Inflammatory macrophage treated with lipopolysaccharide for 1 hour (primary cell): ENCODE measurements at places on chromosomes 2 and 18.

DNA sequence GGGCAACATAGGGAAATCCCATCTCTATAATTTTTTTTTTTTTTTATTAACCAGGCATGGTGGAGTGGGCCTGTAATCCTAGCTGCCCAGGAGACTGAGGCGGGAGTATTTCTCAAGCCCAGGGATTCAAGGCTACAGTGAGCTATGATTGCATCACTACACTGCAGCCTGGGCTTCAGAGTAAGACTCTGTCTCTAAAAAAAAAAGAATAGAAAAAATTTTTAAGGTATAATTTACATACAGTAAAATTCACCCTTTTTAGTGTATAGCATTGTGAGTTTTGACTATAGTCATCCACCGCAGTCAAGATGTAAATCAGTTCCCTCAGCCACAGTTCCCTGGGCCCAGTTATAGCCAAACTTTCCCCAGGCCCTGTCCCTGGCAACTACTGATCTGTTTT, 57.1 kb upstream of the MSH6 start:
- DNase-seq: no peak

GRCh38 chr18:8856212-8856611, 150.9 kb downstream of the MTCL1 start:
- no peak for DNase-seq

GRCh38 chr18:35508746-35509338, 11.1 kb upstream of the INO80C start:
- DNase-seq: no peak

DNA sequence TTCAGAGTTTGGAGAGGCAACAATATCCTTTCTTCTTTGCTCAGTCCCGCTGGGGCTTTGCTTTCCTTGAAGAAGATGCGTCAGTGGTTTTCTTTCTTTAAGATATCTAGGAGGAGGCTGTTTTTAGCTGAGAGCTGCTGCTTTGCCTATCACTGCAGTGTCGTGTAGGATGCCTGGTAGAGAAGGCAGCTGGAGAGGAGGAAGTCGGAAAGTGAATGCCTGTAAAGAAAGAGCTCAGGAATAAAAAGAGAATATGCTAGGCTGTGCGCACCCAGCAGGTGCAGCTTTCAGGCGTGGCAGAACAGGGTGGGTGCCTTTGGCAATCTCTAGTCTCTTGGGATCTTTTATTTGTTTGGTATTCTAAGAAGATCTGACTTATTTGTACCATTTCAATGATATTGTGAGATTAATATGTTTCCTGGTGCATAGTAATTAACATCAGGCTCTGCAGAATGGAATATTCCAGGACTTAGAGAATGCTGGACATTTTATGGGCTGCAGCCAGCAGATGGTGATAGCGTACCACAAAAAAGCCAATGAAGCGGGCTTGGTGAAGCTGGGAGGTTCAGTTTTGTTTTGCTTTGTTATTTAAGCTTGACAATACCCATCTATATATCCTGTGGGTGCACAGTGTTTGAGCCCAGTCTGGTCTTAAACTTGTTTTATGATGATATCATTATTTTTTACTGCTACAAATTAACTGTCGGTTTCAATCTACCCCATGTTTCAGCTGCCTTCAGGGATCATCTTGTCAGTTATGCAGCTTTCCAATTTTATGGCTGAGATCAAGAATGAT, 34.9 kb downstream of the CAVIN2 start:
- DNase-seq: peak; percentile 42

DNA sequence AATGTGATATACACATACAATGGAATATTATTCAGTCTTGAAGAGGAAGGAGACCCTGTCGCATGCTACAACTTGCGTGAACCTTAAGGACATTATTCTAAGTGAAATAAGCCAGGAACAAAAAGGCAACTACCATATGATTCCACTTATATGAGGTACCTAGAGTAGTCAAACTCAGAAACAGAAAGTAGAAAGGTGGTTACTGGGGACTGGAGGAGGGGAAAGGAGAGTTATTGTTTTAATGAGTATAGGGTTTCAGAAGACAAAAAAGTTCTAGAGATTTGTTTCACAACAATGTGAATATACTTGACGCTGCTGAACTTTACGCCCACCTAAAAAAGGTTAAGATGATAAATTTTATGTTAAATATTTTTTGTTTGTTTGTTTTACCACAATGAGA, 47.0 kb downstream of the CXCR4 start:
- no peak for DNase-seq

GRCh38 chr2:216312441-216312840, 59.8 kb downstream of the MARCHF4 start:
- no peak for DNase-seq

DNA sequence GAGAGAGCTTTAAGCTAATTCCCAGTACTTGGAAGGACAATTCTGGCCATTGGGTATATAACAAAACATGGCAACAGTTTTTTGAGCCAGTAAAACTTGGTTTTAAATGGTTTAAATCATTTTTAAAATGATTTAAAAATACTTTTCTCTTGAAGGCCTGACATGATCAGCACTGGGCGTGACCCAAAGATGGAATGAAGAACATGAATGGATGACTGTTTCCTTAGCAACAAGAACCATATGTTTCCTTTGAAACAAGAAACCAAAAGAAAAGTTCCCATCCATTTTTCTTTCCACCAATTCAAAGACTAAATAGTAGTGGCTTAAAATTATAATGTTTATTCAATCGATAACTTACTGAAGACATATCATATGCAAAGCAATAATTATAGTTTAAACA, 348.3 kb upstream of the FIGN start:
- DNase-seq: no peak

GRCh38 chr18:74068296-74068695, 79.3 kb downstream of the FBXO15 start:
- DNase-seq: peak; percentile 64

- no peak for DNase-seq
Measured at GRCh38 chr2:58131191-58132011, 84.8 kb downstream of the VRK2 start.

DNA sequence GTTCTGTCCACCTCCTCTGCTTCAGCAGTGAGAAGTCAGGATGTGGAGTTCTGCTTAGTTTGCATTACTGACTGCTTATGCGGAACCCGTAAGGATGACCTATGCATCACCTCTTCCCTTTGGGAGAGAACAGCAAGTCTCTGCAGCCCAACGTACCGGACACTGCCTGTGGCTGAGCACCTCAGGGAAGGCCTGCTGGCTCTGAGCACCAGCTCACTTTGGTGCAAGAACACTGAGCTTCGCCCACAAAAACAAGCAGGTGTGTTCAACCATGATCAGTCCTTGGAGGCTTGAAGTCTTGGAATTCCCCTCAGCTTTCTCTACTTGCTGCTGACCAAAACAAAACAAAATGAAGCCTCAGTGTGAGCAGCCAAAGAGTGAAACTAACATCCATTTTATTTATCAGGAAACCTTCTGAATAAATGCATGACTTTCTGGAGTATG, 52.7 kb upstream of the NCK2 start:
- DNase-seq: no peak

GRCh38 chr2:20758997-20759396, 63.9 kb downstream of the LDAH start:
- no peak for DNase-seq

DNA sequence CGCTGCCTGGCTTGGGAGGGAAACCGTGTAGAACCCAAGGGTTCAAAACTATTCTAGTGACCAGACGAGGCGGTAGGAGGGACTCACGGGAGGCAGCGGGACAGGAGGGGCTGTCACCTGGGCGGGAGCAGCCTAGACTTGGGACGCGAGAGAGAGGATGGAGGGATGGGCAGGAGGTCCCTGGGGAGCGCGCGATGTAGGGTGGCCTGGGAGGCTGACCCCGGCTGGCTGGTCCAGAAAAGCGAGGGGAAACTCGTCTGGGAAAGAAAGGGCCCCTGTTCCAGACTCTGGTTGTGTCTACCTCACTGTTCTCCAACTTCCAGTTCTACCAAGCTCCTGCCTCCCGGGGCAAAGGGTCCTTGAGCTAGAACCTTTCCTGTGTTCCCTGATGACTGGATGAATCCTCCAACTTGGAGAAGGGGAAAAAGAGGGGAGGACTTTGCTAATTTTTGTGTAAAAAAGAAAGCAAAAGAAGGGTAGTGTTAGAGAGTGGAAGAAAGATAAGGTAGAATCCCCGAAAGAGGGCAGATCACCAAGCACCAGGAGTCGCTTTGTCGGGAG, 1.4 kb downstream of the DOK6 start:
- no peak for DNase-seq

DNA sequence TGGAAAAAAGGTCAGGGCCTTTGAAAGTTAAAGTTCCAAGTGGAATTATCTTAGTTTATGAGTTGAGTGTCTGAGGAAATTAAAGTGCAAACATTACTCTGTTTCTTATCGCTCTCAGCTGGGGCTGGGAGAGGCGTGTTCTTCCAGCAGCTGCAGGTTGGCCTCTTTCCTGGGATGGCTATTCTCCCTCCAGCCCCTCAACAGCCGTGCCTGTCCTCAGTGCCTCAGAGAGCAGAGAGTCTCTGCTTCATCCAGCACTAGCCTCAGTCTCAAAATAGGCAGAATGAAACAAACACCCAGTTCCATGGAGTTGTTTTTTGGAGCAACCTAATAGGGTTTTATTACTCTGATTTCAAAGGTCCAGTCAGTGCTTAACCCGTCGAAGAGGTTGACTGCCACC, 298.1 kb downstream of the GALR1 start:
- DNase-seq: no peak

GRCh38 chr2:205500065-205500464, 182.2 kb upstream of the NRP2 start:
- peak; percentile 5 for DNase-seq

- no peak for DNase-seq
Measured at GRCh38 chr2:71736091-71736861, 282.9 kb downstream of the DYSF start.

GRCh38 chr2:74110537-74110936, 37.2 kb downstream of the BOLA3 start:
- no peak for DNase-seq

DNA sequence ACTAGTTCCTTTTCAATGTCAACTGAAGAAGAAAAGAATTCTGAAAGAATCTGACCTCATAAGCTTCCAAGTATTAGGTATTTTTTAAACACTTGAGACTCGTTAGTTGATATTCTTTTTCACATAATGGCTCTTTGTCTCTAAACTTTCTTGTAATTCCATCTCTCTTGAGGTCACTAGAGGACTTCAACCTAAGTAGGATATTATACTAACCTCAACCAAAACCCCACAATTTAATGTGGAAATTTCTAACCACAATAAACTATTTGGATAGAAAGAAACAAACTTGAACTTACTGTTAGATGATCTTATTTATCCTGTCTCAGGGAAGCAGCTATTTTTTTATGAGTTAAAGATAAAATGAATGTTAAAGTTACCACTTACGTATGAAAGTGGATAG, 206.9 kb upstream of the FSIP2 start:
- DNase-seq: no peak

GRCh38 chr2:136112317-136113208, 5.4 kb downstream of the CXCR4 start:
- peak; percentile 49 for DNase-seq

DNA sequence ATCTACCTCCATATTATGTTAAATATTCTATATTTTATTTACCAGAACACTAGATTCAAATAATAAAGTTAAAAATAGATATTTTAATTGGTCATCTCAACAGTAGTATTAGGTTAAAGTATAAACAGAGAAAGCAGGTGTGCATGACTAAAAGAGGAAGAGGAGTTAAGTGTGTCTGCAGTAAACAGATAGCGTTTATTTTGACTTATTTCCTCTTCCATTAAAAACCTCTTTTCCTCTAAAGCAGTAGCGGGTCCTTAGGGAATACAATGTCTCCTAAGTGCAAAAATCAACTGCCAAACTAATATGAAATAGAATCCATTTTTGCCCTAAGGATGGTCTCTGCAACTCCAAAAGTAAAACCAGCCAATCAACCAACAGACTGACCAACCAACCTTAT, 27.7 kb downstream of the EIF2AK3 start:
- DNase-seq: no peak

DNA sequence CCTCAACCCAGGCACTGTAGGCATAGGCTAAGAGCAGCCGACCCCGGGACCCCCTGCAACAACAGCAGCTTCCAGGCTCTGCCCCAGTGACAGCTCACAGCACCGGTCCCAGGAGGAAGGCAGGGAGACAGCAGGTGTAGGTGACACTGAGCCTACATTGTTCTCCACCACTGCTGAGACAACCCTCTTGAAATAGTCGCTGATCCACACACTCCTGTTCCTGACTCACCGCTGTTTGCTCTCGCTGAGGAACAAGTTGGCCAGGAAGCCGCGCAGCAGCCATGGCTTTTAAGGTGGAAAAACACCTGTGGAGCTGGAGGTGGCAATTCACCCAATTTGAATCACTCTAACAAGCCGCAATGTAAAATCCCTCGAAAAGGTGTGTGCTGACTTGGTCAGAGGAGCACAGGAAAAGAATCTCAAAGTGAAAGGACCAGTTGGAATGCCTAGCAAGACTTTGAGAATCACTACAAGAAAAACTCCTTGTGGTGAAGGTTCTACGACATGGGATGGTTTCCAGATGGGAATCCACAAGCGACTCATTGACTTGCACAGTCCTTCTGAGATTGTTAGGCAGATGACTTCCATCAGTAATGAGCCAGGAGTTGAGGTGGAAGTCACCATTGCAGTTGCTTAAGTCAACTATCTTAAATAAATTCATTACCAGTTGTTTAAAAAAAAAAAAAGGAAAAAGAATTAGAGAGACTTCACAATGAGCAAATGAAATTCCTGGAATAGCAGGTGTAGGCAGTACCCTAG, 167.5 kb downstream of the ARL4C start:
- DNase-seq: no peak

DNA sequence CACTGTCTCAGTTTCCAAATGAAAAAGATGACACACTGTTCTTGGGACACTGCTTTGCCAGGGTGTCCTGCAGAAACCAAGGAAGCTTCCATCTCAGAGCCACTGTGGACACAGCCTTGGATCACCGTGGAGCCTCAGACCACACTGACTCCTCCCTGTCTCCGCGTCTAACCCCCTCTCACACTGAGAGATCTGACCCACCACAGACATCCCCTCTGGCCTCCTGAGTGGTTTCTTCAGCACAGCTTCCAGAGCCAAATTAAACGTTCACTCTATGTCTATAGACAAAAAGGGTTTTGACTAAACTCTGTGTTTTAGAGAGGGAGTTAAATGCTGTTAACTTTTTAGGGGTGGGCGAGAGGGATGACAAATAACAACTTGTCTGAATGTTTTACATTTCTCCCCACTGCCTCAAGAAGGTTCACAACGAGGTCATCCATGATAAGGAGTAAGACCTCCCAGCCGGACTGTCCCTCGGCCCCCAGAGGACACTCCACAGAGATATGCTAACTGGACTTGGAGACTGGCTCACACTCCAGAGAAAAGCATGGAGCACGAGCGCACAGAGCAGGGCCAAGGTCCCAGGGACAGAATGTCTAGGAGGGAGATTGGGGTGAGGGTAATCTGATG, 113.4 kb upstream of the PKDCC start:
- no peak for DNase-seq

GRCh38 chr18:39186008-39186407, 1620.4 kb upstream of the CELF4 start:
- DNase-seq: no peak
